MG63 (cell line): ENCODE measurements at places on chromosomes 6 and 20. TPM values are rescaled to one million over a fixed set of nuclear protein-coding genes. Genes with fewer than 3 reads are reported as not detected.
A peak's percentile ranks its signal among the peaks of the same experiment; 100 is the strongest.

DNA sequence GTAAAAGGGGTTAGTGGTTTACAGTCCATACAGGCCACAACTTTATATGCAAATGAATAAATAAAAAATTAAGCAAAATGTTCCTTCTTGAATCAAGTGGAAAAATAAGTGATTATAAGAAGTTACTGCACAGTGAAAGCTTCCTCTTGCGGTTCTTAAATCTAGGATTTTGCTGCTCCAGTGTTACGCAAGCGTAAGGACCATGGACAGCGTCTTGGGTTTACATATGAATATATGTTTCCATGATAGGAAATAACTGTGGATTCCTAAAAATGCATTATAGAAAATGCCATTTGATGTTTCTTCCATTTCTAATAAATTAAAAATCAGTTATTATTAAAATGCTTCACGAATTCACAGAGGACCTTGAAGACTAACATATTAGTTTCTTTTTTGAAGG lies 176.6 kb upstream of the POU3F2 start:
- DNase-seq = peak; percentile 32

- no peak for DNase-seq
Measured at GRCh38 chr6:107611094-107611810, 121.3 kb downstream of the SOBP start.

Gene TMEM244
- not detected in 2 replicates for total RNA-seq

DNA sequence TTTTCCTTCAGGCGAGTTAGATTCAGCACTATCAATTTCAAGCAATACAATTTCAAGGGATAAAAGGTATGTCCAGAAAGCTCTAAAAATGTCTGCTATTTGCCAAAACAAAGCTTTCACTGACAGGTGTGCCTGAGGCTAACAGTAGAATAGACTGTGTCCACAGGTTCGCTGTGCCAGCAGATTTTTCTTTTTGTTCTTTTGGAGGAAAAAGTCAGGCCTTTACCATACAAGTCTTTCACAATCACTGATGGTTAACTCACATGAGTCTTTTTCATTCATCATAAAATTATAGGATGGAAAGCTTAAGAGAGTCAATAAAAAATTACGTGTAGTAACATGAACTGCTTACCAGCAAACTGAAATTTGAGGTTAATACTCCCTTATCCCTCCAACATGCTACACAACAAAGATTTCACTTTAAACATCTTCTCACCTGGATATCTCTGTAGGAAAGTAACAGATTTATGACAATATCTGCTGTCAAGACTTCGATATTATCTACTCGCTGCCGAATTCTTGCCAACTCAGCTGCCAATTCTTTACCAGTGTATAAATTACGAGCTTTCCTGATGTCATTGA lies 95.4 kb downstream of the MAP3K5 start:
- DNase-seq = no peak

DNA sequence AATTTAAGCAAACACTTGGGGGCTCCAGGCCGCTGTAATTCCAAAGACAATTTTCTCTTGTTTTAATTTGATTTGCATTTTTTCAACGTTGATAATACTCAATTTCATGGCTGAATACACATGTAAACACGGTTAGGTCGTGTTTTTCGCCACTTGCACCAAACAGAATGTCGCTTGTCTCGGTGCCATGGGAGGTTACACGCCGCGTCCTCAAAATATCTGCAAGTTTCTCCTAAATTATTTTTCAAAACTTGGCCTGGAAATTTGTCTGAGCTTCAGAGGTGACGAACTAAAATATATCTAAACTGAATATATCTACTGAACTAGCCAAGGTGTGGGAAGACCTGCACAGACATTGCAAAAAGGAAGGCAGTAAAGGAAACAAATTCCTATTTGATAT lies 15.0 kb downstream of the FOXA2 start:
- DNase-seq = no peak

Gene SLC4A11
- 0.20 TPM in 1 of 2 replicates, not detected in the other for total RNA-seq

Gene SLC17A1
- not detected in 2 replicates for total RNA-seq

Gene ANKEF1
- total RNA-seq = 0.79 and 1.3 TPM in 2 replicates

Gene NNAT
- not detected in 2 replicates for total RNA-seq

DNA sequence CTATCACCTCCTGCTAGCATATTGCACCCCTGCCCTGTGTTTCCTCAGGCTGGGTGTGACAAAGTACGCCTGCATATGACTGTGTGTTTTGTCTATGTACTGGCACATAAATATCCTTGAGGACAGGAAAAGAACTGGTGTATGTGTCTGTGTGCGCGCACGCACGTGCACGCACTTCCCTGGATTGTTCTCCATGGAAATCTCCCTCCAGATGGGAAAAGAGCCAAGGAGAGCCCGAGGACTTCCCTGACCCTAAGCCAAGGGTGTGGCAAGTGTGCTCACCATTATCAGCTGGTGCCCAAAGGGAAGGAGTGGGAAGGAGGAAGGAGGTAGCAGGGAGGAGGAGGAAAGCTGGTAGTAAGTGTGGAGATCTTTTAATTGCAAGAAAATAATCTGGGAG lies 117.6 kb downstream of the HIVEP2 start:
- DNase-seq = no peak

Gene BACH2
- not detected in 2 replicates for total RNA-seq

Gene DCDC2
- total RNA-seq = not detected in 2 replicates

Gene CRISP2
- not detected in 2 replicates for total RNA-seq

- no peak for DNase-seq
Measured at GRCh38 chr6:31621991-31622390, 1.5 kb downstream of the PRRC2A start.

GRCh38 chr6:147161974-147162495 lies 42.2 kb upstream of the STXBP5 start:
- DNase-seq = no peak

DNA sequence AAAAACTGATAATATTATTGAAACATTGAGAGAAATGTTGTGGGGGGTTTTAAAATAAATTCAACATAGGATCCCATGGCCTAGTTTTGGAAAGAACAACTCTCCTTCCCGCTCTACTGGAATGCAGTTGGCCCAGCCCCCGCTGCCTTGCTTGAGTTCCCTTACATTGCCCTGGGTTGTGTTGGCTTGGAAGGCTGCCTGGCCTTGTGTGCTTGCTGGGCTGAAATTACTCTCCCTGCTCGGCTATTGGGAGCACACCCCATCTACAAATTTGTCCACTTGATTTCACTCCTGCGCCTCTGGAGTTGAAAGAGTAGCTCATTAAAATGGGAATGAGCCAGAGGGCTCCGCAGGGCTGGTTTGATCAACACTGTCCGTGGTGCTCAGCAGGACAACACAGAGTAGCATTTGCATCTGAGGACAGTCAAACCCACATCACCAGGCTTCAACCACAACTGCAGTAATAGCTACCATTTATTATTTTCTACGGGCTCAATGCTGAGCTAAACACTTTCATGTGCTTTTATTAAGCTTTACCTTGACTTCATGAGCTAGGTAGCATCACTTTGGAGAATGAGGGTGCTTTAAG lies 35.2 kb downstream of the DOK5 start:
- no peak for DNase-seq

DNA sequence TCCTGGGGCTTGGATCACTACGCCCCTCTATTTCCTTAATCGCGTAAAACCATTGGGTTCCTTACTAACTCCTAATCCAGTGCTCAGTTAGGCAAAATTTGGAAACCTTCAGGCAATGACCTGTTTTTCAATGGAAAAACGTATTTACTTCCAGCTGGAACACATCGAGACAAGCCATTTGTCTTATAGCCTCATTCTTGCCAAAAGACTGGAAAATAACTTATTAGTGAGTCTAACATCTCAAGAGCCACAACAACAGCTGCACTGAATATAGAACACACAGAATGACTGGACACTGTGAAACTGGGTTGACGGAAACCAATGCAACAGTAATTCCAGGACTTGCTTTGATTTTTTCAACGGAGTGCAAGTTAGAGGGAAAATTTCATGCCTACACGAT lies 125.2 kb upstream of the MAP3K7 start:
- DNase-seq = no peak

- no peak for DNase-seq
Measured at GRCh38 chr6:168240160-168240559, 79.4 kb downstream of the DACT2 start.

DNA sequence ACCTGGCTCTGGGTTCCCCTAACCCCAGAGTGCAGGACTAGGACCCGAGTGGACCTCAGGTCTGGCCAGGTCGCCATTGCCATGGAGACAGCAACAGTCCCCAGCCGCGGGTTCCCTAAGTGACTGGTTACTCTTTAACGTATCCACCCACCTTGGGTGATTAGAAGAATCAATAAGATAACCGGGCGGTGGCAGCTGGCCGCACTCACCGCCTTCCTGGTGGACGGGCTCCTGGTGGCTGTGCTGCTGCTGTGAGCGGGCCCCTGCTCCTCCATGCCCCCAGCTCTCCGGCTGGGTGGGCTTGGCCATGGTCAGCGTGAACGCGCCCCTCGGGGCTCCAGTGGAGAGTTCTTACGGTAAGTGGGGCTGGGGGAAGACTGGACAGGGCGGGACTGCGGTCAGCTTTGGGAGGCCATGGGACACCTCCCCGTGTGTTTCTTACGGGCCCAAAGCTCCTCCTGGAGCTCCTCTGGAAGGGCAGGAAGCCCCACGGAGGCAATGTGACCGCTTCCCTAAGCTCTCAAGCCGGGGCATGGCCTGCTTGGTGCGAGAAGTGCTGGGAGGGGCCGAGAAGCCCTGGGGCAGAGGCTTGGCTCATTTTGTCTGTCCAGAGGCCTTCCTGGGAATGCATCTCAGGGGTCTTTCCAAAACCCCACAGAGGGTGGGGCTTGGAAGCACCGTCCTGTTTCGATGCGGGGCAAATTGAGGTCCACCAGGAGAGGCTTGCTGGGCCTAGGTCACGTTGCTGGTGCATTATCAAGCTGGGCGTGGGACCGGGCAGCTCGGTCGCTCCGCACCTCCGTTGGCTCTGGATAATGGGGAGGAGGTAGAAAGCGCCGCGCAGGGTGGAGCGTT lies at the start of gene HNF4A:
HNF4A (plus strand) TSS at position 202 of the 855 bp plus-strand sequence; CDS start at position 308, 106 bp downstream.
- DNase-seq = no peak

Gene ULBP1
- 1.5 and 2.5 TPM in 2 replicates for total RNA-seq

Gene CD109
- 19.1 and 20.7 TPM in 2 replicates for total RNA-seq

DNA sequence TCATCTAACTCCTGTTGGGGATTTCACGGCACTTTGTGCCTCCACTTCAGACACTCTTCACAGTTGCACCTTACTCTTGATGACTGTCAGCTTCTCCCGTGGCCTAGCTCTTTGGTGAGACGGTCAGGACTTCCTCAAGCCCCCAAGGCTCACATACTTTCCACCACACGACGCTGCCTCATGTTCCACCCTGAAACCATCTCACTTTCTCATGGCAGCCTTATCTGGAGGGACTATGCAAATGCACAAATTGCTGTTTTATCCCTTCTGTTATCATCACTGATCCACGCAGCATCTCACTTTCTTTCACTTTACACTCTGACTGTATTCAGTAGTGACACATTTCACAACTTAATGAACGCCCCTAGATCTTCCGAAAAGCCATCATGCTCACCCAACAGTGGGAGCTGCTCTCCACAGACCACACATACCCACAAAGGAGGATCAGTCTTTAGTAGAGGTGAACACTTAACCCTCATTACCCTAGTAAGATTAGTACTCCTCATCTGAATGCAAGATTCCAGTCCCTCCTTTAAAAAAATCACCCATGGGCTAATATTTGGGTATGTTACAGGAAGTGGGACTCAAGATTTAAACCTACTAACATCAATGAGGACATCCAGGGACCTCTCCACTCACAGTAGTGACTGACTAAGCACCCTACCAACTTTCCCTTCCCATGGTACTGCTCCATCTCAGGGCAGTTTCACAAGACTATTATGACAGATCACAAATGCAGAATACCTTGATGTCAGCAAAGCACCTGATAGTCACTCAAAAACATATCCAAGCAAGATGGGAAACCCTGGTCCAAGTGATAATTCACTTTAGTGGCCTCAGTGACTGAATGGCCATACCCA lies 35.4 kb downstream of the FYN start:
- DNase-seq = no peak

Gene ME1
- total RNA-seq = 10.4 and 16.3 TPM in 2 replicates

Gene SPATA25
- total RNA-seq = not detected in 2 replicates

DNA sequence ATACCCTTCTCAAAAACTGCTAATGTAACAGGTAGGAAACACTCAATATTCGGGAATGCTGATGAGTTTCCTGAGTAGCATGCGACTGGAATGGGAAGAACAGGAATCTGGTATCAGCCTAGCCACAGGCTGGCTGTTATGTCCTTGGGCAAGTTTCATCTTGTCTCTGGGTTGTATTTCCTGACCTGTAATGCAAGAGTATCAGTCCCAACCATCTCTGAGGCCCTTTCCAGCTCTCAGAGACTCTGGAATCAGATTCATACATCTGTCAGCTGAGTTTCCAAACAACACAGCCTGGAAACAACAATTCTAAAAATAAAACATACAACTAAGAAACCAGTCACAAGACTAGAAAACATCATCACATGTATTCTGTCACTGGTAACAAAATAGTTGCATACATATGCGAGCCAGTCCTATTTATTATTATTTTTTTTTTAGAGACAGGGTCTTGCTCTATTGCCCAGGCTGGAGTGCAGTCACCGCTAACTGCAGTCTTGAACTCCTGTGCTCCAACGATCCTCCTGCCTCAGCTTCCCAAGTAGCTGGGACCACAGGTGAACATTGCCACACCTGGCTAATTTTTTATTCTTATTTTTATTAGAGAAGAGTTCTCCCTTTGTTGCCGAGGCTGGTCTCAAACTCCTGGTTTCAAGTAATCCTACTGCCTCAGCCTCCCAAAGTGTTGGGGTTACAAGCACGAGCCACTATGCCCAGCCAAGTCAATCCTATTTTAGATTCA lies 16.7 kb upstream of the TFAP2A start:
- no peak for DNase-seq

GRCh38 chr20:48025051-48025515 lies 239.8 kb upstream of the SULF2 start:
- DNase-seq = peak; percentile 99

DNA sequence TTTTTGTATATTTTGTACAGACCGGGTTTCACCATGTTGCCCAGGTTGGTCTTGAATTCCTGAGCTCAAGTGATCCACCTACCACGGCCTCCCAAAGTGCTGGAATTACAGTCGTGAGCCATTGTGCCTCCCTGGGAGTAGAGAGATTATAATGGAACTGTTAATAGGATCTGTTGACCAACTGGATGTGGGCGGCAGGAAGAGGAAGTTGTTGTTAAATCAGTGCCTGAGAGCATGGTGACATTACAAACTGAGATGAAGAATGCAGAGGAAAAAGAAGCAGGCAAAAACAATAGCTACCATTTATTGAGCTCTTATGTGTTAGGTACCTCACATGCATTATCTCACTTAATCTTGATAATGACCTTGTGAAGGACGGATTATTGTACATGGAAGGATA lies 9.2 kb upstream of the L3MBTL3 start:
- no peak for DNase-seq

- no peak for DNase-seq
Measured at GRCh38 chr20:61683721-61684120, 382.0 kb downstream of the TAF4 start.

Gene ZBTB24
- 6.0 and 9.8 TPM in 2 replicates for total RNA-seq

- no peak for DNase-seq
Measured at GRCh38 chr6:21905531-21905930, 312.0 kb downstream of the SOX4 start.

Gene SMLR1
- total RNA-seq = not detected in 2 replicates

Gene GLP1R
- total RNA-seq = not detected in 2 replicates
